ENCODE measurements at places on chromosomes 3 and 15. TPM values are rescaled to one million over a fixed set of nuclear protein-coding genes. Genes with fewer than 3 reads are reported as not detected.
A peak's percentile ranks its signal among the peaks of the same experiment; 100 is the strongest.

GRCh38 chr15:39784638-39785037 lies 2.0 kb upstream of the FSIP1 start:
- H3K36me3 ChIP-seq: peaks cover 3% of the 10 kb centered on the region
- no peaks in the 10 kb centered on the region for H3K27me3 ChIP-seq
- no peak for DNase-seq
- H3K27ac ChIP-seq: peak overlapping the region; percentile 1

CAND2 gene
- total RNA-seq: 1.5 TPM

GOLGA8O gene
- total RNA-seq: 1.7 TPM

DNA sequence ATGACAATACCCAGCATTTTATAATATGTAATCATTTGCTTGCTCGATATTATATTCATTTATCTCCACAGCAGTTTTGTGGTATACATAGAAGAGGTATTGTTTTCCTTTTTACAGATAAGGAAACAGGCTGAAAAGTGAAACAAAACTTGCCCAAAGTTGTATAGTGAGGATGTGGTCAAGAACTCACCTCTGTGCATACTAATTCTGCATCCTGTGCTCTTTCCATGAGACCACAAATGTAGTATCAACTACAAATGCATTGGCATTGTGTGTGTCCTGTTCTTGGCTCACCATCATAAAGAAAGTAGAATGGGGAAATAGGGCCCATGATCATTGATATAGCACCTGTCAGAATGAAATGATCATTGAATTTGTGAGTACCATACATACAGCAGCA lies 167.3 kb downstream of the NECTIN3 start:
- no peaks in the 10 kb centered on the region for H3K27me3 ChIP-seq
- no peak overlapping the region for H3K4me3 ChIP-seq
- peaks cover 30% of the 10 kb centered on the region for H3K4me1 ChIP-seq
- DNase-seq: peak; percentile 27
- H3K36me3 ChIP-seq: peaks cover 3% of the 10 kb centered on the region
- H3K27ac ChIP-seq: no peak overlapping the region

DNA sequence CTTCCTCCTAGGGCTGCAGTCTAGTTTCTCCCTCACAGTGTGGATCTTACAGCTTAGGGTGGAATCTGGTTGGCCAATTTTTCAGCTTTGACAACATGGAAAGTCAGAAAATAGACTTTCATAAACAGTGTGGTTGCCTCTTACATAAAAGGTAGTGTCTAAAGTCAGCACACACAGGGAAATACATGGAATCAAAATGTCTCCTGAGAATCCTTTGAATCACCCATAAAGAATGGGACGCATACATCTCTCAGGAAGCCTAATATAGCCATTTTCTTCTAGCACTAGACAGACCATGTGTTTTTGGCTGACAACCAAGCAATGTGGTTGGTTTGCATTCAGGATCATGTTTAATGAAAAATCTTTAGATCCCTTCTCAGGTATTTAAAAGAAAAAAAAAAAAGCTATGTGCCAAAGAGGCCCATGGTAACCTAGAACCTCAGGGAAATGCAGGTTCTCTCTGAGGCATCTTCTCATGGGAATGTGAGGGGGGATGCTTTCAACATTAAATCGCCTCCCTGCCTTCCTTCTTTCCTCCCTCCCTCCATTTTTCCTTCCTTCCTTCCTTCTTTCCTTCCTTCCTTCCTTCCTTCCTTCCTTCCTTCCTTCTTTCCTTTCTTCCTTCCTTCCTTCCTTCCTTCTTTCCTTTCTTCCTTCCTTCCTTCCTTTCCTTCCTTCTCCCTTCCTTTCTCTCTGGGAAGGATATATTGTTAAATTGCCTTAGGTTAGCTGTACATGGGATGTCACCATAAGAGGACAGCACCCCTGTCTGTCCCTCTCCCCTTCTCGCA lies 34.3 kb upstream of the ZBTB38 start:
- H3K4me3 ChIP-seq: no peak overlapping the region
- H3K4me1 ChIP-seq: peaks cover under 1% of the 10 kb centered on the region
- no peaks in the 10 kb centered on the region for H3K36me3 ChIP-seq
- H3K27me3 ChIP-seq: no peaks in the 10 kb centered on the region
- no peak overlapping the region for H3K27ac ChIP-seq
- no peak for DNase-seq

ZKSCAN7 gene
- total RNA-seq: 4.0 TPM

- peaks cover 14% of the 10 kb centered on the region for H3K4me1 ChIP-seq
- no peak overlapping the region for H3K27ac ChIP-seq
- no peak for DNase-seq
- H3K27me3 ChIP-seq: peaks cover 10% of the 10 kb centered on the region
- H3K36me3 ChIP-seq: no peaks in the 10 kb centered on the region
Measured at GRCh38 chr3:156611870-156612494, 57.1 kb upstream of the SSR3 start.

DNA sequence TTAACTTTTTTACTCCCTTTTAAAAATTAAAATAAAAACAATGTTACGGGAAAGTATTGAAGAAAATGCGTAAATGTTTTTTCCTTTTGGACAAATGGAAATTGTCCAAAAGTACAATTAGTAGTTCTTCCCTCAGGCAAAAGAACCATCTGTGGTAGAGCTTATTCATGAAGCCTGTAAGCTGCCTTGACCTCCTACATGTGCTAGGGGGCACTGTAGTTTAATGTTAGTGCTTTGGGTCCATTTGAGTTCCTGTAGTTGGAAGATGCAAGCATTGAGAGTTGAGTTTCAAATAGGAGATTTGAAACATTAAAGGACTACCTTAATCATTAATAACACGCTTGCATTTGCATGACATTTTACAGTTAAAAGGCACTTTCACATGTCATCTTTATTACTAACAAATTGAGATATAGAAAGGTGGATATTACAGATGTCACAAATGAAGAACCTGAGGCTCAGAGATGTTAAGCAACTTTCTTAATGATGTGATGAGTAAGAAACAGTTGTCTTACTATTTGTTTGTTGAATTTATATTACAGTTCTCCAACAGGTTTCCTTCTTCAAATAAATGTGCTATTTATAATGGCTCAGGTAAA lies 1.8 kb upstream of the ZNF385D start:
- H3K4me1 ChIP-seq: no peaks in the 10 kb centered on the region
- no peak overlapping the region for H3K4me3 ChIP-seq
- DNase-seq: no peak
